RWPE1 (cell line): ENCODE measurements at places on chromosomes 7 and 10.

DNA sequence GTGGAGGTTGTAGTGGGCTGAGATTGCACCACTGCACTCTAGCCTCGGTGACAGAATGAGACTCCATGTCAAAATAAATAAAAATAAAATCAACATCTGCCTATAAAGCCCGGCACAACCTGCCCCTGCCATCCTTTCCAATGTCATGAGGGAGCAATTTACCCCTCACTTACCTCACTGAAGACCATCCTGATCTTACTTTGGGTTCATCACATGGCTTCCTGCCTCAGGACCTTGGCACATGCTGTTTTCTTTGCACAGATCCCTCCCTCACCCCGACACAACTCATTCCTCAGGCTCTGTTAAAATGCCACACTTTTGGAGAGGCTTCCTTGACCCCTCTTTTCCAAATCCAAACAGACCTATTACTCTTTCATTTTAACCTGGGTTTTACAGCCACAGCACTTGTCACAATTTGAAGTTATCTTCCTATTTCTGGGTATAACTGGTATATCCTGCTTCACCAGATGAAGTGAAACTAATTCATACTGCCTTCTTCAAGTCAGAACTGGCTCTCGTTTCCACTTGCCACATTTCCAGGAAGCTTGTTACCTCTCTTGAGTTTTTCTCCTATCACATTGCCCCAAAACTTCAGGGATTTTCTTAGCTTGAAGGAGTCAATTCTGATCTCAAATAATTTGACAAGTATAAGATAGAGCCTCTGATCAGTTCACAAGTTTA is 69.3 kb upstream of the PARD3 start:
- DNase-seq, result no peak

DNA sequence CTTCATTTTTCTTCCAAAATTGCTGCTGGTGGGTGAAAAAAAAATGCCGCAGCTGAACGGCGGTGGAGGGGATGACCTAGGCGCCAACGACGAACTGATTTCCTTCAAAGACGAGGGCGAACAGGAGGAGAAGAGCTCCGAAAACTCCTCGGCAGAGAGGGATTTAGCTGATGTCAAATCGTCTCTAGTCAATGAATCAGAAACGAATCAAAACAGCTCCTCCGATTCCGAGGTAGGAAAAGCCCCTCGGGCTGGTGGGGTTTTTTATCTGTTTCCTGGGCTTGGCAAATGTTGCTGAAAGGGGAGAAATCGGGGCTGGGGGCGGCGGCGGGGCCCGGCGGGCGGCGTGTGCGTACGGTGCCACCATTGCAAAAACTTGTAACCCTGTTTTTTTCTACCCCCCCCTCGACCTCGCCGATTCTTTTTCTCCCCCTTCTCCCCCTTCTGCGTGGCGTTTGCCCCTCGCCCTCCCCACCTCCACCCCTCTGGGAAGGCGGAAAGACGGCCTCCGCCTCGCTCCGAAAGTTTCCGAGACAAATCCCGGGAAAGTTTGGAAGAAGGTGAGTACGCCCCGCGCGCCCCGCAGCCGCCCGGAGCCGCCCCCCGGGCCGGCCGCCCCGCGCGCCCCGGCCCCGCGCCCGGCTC is 789 bp downstream of the TCF7L2 start:
- no peak for DNase-seq

DNA sequence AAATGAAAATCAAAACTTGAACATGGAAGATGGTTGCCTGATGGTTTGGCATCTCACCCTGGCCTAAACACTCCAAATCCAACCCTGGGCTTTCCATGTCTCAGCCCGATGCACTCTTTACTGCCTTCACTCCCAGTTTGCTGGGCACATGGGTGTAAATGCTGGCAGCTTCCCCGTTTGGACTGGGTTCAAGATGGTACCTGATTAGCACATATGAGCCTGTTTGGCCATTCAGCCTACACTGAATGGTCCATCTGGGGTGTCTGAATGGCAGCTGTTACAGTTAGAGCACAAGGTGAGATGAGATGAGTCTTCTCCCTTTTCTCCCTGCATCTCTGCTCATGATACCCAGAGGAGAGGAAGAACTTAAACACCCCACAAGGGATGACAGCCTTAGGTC is 37.1 kb downstream of the ATXN7L1 start:
- DNase-seq, result no peak

GRCh38 chr7:107179326-107180164 is 10.7 kb downstream of the HBP1 start:
- DNase-seq, result peak; percentile 55

- DNase-seq, result no peak
Observed at GRCh38 chr10:133157662-133158436, 2.2 kb upstream of the KNDC1 start.

DNA sequence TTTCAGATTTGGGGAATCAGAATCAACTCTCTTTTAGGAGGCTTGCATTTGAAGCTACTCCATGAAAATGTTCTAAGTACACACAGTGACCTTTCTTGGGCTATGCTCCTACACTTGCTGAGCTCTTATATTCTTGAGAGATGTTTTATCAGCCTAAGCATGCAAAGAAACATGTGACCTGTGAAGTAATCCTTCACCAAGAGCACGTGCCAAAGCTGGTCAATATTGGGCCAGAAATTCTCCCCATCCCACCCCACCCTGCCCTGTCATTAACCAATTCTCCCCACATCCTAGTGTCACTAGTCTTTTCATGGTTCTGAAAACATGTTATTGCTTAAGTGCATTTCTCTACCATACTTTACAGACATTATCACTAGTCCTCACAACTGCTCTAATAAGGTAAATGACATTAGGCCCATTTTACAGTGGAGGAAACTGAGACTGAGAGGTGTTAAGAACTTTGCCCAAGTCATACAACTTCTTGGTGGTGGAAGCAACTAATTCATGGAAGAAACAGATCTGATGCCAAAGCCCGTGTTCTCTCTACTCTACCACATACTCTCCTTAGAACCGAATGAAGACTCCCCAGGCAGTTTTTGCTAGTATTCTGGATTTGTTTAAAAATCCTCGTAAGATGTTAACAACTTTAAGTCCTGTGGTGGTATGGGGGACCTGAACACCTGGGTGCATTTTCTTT is 200.6 kb downstream of the PTEN start:
- no peak for DNase-seq

DNA sequence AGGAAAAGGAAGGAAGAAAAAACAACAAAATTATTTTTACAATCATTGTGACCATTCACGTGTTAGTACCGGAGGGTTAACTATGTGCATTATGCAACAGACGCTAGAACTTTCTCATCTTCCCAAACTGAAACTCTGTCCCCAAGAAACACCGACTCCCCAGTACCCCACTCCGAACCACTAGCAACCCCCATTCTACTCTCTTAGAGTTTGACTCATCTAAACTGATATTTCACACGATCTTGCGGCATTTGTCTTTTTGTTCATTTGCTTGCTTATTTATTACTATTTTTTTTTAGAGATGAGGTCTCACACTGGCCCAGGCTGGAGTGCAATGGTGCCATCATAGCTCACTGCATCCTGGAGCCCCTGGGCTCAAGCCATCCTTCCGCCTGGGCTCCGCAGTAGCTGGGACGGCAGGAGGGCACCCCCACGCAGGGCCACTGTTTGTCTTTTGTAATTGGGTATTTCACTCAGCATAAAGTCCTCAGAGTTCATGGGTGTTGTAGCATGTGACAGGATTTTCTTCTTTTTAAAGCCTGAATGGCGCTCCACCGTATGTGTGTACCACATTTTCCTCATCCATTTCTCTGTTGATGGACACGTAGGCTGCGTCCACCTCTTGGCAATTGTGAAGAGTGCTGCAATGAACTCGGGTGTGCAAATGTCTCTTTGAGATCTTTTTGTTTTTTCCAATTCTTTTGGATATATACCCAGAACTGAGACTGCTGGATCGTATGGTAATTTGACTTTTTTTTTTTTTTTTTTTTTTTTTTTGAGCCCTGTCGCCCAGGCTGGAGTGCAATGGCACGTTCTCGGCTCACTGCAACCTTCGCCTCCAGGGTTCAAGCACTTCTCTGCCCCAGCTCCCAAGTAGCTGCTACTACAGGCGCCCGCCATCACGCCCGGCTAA is 9.5 kb downstream of the MNX1 start:
- DNase-seq, result no peak

DNA sequence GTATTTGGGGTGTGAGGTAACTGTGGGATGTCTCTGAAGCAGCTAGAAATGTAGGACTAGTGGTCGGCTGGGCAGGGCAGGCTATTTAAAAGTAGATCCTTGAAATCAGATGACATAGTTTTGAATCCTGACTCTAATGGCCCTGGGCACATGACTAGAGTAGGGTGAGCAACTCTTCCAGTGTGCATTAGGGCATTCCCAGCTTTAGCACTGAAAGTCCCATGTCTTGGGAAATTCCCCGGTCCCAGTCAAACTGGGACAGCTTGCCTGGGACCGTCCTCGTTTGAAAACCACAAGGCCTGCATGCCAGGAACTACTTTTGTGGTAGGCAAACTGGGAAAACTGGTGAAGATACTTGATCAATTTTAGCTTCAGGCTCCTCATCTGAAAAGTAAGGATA is 255.3 kb downstream of the PTEN start:
- DNase-seq, result no peak

DNA sequence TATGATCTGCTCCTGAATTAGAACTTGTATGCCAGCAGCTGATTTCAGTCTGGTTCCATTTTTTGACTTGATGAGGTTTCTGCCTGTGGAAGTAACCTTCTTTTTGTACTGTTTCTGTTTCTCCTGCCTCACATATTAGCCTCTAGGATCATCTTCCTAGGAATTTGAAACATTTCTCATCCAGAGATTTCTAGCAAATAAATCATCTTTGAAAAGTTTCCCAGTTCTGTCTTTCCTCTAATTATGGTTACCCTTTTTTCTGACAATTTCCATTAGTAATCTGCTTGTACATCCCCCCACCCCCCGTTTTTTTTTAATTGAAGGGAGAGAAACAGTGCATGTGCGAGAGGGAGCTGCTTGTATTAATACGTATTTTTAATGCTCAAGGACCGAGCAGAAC is 92.2 kb downstream of the NRF1 start:
- no peak for DNase-seq

GRCh38 chr10:77350711-77351119 is 286.9 kb downstream of the KCNMA1 start:
- peak; percentile 100 for DNase-seq

GRCh38 chr10:49363309-49364031 is 32.4 kb downstream of the DRGX start:
- DNase-seq, result no peak

DNA sequence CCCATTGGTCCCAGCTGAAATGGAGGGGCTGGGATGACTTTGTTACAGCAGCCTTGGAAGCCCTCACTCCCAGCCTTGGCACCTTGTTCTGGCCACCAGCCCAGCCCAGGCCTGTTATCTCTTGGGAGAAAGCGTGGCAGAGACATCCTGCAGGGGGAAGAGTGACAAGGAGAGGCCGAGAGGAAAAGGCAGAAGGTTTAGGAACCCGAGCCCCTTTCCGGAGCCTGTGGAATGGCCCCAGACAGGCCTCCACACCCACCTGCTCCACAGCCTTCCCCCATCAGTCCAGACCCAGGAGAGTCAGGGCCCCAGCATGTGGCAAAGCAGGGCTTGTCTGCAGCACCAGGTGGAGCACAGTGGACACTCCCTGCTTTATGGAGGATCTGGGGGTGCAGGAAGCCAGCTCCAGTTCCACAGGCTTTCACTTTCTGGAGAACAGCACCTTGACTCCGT is 24.1 kb upstream of the TRIM8 start:
- DNase-seq, result no peak

- DNase-seq, result no peak
Observed at GRCh38 chr10:130961506-130962239, 349.8 kb downstream of the TCERG1L start.

DNA sequence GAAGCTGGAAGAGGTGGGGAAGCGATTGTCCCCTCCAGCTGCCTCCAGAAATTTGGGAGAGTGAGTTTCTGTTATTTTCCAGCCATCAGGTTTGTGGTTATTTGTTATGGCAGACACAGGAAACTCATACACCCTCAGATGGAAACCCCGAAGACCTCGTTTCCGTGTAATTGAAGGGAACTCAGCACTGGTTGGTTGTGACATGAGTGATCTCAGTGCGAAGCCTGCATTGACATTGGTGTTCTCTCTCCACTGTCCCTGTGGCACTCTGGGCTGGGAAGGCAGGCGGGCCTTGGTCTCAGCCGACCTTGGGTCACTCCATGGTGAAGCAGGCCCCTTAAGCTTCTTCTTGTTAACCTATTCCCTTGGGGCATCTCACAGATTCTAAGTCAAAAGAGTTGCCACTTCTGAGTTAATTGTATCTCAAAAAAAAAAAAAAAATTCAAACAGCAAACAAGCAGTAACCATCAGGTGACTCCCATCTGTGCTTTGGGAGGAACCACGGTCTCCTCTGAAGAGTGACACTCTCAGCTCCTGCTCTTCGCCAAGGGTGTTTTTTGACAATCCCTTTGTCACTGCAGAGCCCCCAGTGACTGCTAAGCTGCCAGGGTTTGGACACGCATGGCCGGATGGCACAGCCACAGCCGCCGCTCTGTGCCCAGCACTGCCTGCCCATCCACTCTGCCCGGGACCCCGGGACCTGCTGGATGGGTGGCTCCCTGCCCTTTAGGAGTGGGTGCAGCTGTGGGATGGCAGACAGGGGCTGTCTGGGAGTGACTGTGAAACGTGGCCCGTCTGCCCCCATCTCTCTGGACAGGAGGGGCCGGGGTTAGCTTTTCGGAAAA is 233.6 kb downstream of the PRPF18 start:
- DNase-seq, result no peak

GRCh38 chr10:75043256-75044131 is 68.0 kb upstream of the SAMD8 start:
- DNase-seq, result peak; percentile 32

- no peak for DNase-seq
Observed at GRCh38 chr10:79406683-79407422, 38.6 kb downstream of the ZCCHC24 start.

- no peak for DNase-seq
Observed at GRCh38 chr7:140518370-140519006, 39.2 kb upstream of the MKRN1 start.

DNA sequence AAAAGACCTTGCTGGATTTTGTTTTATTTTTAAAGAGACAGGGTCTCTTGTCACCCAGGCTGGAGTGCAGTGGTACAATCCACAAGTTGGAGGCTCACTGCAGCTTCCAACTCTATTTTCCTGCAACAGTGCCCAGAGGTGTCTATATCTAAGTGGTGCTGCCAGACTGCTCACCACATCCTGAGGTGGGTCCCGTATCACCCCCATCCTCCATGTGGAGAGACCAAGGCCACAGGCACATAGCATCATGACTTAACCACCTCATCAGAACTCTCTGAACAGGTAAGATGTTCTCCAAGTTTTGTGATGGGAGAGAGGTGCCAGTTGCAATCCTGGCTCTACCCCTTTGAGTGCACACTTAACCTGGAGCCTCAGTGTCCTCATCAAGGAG is 98.2 kb downstream of the RNF216 start:
- no peak for DNase-seq

GRCh38 chr7:17965603-17966002 is 25.3 kb upstream of the SNX13 start:
- peak; percentile 41 for DNase-seq

DNA sequence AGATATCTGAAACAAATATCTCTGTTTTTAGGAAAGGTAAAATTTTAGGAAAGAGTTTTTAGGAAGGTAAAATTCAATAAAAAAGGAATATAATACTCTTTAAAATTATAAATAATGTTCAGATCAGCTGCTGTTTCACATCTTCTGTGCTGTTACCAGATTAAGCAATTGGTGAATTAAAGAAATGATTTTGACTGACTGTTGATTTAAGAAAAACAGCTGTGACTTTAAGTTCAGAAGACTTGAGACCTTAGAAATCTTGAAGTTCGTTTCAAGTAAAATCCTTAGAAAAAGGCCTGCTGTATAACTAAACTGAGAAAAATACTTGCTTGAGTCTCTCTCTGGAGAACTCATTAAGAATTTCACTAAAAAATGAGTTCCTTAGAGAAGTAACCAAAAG is 250.6 kb downstream of the DOCK4 start:
- no peak for DNase-seq

- DNase-seq, result no peak
Observed at GRCh38 chr10:9613338-9614075, 1404.2 kb upstream of the CELF2 start.
